ENCODE measurements at places on chromosomes 5 and 9. TPM values are rescaled to one million over a fixed set of nuclear protein-coding genes. Genes with fewer than 3 reads are reported as not detected.
A peak's percentile ranks its signal among the peaks of the same experiment; 100 is the strongest.

DNA sequence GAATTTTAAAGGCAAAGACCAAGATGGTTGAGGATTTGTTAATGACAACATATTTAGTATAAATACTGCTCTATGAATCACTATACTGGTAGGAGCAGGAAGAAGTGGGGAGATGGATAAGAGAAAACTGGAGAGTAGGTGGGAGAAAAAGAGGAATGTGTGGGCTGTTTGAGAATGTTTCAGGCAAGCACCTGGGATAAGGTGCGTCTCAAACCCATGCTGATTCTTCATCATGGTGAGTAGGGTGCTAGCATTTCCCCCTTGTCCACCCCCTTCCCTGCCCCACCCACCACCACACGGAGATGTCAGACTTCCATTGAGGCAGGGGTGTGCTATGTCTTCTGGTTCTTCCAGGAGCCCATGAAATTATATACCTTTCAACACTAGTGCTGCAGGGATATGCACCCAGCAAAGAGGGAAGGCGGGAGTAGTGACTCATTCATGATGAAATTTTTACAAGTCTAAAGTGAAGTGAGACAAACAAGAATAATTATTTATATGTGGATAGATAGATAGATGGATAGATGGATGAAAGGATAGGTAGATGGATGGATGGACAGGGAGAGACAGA, 54.3 kb downstream of the MTX3 start:
- no peaks in the 10 kb centered on the region for H3K4me1 ChIP-seq
- no peak for DNase-seq
- no peak overlapping the region for H3K27ac ChIP-seq
- H3K36me3 ChIP-seq, result no peaks in the 10 kb centered on the region

DNA sequence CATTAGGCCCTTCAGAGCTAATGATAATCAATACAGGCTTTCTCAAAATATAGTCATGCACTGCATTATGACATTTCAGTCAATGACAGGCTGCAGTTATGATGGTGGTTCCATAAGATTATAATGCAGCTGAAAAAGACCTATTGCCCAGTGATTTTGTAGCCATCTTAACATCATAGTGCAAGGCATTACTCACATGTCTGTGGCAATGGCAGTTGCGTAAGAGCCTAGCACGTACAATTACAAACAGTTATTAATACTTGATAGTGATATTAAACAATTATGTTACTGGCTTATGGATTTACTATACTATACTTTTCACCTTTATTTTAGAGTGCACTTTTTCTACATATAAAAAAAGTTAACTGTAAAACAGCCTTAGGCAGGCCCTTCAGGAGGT, 214.8 kb downstream of the ISL1 start:
- no peak overlapping the region for H3K27ac ChIP-seq
- no peaks in the 10 kb centered on the region for H3K36me3 ChIP-seq
- H3K4me3 ChIP-seq, result no peak overlapping the region
- no peak for DNase-seq
- no peaks in the 10 kb centered on the region for H3K4me1 ChIP-seq
- H3K27me3 ChIP-seq, result no peaks in the 10 kb centered on the region

DNA sequence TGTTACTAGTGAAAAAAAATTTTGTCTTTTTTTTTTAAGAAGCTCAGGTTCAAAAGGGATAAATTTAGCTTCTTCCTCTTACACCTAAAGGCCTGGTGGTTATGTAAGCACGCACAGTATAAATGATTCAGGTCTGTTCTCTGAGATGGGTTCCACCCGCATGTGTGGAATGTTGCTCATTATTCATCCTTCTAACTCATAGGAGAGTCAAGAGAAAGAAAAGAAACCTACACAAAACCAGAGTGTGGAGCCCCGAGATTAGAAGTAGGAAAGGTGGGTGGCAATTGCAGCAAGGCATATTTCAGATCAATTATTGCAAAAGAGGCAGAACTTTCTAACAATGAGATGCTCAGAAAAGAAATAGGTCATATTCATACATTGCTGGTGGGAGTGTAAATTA, 13.5 kb downstream of the PLAC8L1 start:
- no peaks in the 10 kb centered on the region for H3K27me3 ChIP-seq
- no peak for DNase-seq
- no peak overlapping the region for H3K4me3 ChIP-seq
- no peak overlapping the region for H3K27ac ChIP-seq
- no peaks in the 10 kb centered on the region for H3K4me1 ChIP-seq

- H3K4me1 ChIP-seq, result no peaks in the 10 kb centered on the region
- no peak for DNase-seq
- H3K36me3 ChIP-seq, result no peaks in the 10 kb centered on the region
Measured at GRCh38 chr5:51043745-51044144, 339.5 kb upstream of the ISL1 start.

GADD45G gene
- 15.8 TPM for total RNA-seq

GRCh38 chr5:40551496-40552491, 127.9 kb upstream of the PTGER4 start:
- H3K4me3 ChIP-seq, result no peak overlapping the region
- no peaks in the 10 kb centered on the region for H3K36me3 ChIP-seq
- DNase-seq, result no peak
- no peak overlapping the region for H3K27ac ChIP-seq
- peaks cover 8% of the 10 kb centered on the region for H3K4me1 ChIP-seq

DNA sequence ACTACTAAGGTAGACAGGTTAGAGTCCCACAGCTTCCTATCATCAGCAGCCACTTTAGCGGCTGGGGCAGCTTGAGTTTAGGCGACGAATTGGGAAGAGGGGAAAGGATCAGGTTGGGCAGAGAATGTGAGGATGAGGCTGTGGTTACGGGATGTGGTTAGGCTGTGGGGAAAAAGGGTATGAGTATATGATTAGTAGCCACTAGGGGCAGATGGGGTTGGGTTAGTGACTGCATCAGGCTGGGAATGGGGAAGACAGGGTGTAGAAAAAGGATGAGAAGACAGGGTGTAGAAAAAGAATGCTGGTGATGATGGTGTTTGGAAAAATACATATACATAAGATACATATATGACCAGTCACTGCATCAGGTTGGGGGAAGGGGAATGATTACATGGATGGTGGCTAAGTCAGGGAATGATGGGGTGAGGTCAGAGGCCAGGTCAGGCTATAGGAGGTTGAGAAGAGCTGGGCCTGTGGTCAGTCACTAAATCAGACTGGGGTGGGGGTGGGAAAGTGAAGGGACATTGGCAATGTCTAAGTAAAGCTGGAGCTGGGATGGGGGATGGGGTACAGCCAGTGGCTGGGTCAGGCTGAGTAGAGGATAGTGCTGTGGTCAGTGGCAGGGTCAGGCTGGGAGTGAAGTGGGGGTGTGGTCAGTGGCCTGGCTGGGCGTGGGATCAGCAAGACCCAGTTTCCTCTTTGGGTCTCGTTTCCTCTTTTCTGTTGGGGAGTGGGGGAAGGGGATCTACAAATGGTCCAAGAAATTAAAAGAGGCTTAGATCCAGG, 2.1 kb downstream of the TLN1 start:
- DNase-seq, result peak; percentile 90
- H3K27ac ChIP-seq, result peak overlapping the region; percentile 1
- peaks cover 3% of the 10 kb centered on the region for H3K36me3 ChIP-seq
- H3K27me3 ChIP-seq, result no peaks in the 10 kb centered on the region

FAM153A gene
- not detected for total RNA-seq

GRCh38 chr9:88775037-88775471, 216.2 kb upstream of the S1PR3 start:
- H3K27me3 ChIP-seq, result no peaks in the 10 kb centered on the region
- peaks cover 3% of the 10 kb centered on the region for H3K4me1 ChIP-seq
- no peak overlapping the region for H3K4me3 ChIP-seq
- H3K27ac ChIP-seq, result no peak overlapping the region
- H3K36me3 ChIP-seq, result no peaks in the 10 kb centered on the region
- no peak for DNase-seq

DNA sequence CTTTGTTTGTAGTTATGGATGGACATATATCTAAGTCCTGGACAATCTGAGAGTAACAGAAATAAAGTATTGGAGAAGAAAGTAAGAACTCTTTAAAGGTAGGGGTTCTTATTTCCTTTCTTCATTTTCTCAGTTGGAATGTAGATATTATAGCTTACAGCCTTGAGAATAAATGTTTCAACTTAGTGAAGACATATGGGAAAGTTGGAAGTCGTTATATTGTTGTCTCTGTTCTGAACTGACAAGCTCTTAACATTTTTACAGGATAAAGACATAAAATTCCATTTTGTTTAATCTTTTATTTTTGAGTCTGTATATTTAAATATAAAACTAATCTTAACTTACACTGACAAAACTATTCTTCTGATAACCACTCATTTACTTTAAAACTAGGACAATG, 2187.5 kb upstream of the ACO1 start:
- no peak for DNase-seq
- H3K36me3 ChIP-seq, result peaks cover 4% of the 10 kb centered on the region
- H3K4me3 ChIP-seq, result no peak overlapping the region
- H3K4me1 ChIP-seq, result no peaks in the 10 kb centered on the region
- no peaks in the 10 kb centered on the region for H3K27me3 ChIP-seq
- H3K27ac ChIP-seq, result no peak overlapping the region

DNA sequence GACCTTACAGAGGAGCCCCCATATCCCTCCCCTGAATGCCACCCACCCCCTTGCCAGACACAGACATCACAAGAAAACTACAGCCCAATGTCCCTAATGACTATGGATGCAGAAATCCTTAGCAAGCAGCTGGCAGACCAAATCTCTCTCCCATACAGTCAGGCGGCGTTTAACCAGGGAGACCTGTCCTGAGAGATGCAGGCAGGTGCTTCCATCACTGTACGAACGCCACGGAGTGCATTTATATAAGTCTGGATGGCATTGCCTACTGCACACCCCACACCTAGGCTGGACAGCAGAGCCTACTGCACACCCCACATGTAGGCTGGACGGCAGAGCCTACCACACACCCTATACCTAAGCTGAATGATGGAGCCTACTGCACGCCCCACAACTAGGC, 34.4 kb upstream of the SARDH start:
- H3K27ac ChIP-seq, result no peak overlapping the region
- no peaks in the 10 kb centered on the region for H3K27me3 ChIP-seq
- no peak overlapping the region for H3K4me3 ChIP-seq
- no peaks in the 10 kb centered on the region for H3K36me3 ChIP-seq

DNA sequence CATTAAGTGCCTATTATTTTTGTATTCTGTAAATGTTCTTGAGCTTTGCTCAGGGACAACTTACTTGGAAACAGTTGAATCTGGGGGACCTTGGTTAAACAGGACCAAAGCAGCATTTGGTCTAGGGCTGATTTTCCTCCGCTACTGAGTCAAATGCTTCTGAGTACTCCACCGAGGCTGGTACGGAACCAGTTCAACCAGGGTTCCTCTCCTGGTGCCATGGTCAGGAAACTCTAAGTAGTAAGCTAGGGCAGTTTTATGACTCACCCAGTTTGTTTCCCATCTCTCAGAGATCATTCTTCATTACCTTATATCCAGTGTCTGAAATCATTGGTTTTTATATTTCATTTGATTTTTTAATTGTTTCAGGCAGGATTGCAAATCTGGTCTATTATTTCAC, 111.9 kb upstream of the TNFAIP8 start:
- H3K36me3 ChIP-seq, result no peaks in the 10 kb centered on the region
- H3K4me3 ChIP-seq, result no peak overlapping the region
- peak; percentile 13 for DNase-seq
- H3K27ac ChIP-seq, result peak overlapping the region; percentile 1

- H3K36me3 ChIP-seq, result no peaks in the 10 kb centered on the region
- no peaks in the 10 kb centered on the region for H3K27me3 ChIP-seq
- H3K4me3 ChIP-seq, result no peak overlapping the region
- no peak overlapping the region for H3K27ac ChIP-seq
- H3K4me1 ChIP-seq, result 0 out of 2 replicates have a peak, but pooled peaks cover 6% of the 10 kb centered on the region
Measured at GRCh38 chr5:73950441-73950873, 324.5 kb downstream of the ARHGEF28 start.

- no peaks in the 10 kb centered on the region for H3K36me3 ChIP-seq
- H3K4me3 ChIP-seq, result no peak overlapping the region
- DNase-seq, result no peak
- no peaks in the 10 kb centered on the region for H3K27me3 ChIP-seq
Measured at GRCh38 chr5:15544039-15544438, 44.1 kb downstream of the FBXL7 start.

GRCh38 chr5:56983593-56984361, 31.9 kb upstream of the MIER3 start:
- no peaks in the 10 kb centered on the region for H3K4me1 ChIP-seq
- DNase-seq, result no peak
- no peak overlapping the region for H3K27ac ChIP-seq
- H3K4me3 ChIP-seq, result no peak overlapping the region

- no peak overlapping the region for H3K4me3 ChIP-seq
- H3K36me3 ChIP-seq, result no peaks in the 10 kb centered on the region
- no peak for DNase-seq
- peaks cover 7% of the 10 kb centered on the region for H3K4me1 ChIP-seq
Measured at GRCh38 chr9:137025517-137025966, 2.5 kb downstream of the ABCA2 start.

DNA sequence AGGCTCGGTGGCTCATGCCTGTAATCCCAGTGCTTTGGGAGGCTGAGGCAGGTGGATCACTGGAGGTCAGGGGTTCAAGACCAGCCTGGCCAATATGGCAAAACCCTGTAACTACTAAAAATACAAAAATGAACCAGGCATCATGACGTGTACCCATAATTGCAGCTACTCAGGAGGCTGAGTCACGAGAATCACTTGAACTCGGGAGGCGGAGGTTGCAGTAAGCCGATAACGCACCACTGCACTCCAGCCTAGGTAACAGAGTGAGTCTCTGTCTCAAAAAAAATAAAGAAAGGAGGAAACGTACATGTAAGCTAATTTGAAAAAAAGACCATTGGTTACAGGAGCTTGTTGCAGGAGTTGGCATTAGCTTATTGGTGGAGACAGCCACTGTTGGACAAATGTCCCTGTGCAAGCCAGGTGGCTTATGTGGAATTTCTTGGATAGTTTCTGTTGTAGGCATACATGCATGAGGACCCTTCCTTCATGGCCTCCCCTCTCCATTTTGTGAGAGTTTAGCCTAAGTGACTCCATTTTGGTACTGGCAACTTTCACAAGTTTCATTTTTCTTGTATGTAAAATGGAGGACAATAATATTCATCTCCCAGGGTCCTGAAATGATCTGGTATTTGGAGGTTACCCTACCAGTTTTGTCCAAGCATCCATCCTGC, 16.8 kb upstream of the RAB14 start:
- no peak overlapping the region for H3K4me3 ChIP-seq
- H3K27ac ChIP-seq, result no peak overlapping the region
- peaks cover 40% of the 10 kb centered on the region for H3K4me1 ChIP-seq
- no peaks in the 10 kb centered on the region for H3K27me3 ChIP-seq

DNA sequence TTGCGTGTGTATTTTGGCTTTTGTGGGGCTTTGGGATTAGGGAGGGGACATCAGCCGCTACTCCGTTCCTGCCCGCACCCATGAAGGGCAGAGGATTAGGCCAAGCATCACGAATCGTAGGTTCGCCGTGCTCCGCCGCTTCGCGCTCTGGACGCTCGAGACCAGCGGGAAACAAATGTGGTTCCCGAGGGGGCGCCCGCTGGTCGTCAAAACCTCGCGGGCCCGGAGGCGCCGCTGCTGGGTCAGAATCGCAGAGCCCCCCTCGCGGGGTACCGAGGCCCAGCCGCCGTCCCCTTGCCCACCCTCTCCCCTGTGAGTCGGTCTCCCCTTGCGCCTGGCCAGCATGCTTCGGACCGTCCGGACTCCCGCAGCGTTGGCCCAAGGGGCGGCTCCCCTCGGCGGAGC, 2.3 kb upstream of the PAX5 start:
- no peak overlapping the region for H3K27ac ChIP-seq
- H3K36me3 ChIP-seq, result no peaks in the 10 kb centered on the region
- DNase-seq, result peak; percentile 38

Data from GM23338 (cell line).